CD4-positive, alpha-beta T cell (primary cell): ENCODE measurements at places on chromosomes 5 and 9.
A peak's percentile ranks its signal among the peaks of the same experiment; 100 is the strongest.

DNA sequence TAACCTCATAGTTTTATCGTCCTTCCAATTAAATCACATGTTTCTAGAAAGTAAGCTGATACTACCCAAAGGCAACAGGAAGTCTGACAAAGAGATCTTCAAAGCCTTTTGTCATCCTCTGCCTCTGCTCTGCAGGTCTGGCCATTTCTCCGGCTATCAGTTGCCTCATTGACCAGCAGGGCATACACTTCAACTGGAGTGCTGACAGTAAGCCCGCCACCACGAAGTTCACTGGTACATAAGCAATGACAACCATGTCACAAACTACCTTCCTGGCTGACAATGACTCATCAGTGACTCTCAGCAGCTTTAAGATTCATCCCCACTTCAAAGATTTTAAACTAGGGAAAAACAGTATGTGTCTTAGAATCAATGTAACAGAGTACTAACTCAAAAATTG is 20.6 kb downstream of the SPTLC1 start:
- no peak for DNase-seq

DNA sequence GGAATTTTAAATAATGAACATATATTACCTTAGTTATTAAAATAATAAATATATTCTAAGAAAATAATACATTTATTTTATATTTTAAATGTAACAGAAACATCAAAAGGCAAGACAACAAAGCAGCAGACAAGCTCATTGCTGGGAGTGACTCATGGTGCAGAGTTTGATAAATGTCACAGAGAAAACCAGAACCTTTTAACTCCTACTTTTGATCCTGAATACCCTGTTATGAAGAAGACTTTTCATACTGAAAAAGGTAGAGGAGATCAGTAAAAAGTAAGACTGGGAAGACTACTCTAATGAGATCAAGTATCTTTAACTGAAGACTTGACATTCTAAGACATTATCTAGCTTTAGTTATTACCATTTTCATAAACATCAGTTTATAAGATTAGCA is 99.0 kb upstream of the GNA14 start:
- no peak for DNase-seq

DNA sequence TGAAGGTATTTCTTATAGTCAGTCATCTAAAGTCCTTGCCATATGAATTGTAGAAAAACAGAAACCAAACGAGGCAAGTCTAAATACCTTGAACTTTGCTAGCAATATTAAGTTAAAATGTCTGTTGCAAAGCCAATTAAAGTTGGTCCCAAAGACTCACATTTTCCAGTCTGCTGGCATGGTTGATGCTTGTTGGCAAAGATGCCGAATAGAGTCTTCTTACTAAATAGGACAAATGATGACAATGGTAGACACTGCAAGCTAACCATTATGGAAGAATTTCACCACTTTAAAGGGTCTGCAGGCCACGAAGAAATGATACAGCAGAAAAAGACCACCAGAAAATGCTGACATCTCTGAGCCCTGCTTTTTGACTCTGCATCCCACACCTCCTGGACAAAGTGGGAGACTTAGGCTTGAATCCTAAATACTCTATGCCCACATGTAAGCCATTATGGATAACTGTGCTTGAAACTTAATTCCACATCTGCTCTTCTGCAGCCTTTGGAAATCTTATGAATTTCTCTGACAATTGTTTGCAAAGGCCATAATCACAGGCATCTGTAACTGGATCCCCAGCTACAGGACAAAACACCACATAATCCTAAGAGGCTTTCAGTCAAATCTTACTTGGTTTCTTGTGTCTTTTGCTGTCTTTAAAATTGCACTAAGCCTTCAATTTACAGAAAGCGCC is 61.3 kb downstream of the LHFPL2 start:
- DNase-seq: no peak

DNA sequence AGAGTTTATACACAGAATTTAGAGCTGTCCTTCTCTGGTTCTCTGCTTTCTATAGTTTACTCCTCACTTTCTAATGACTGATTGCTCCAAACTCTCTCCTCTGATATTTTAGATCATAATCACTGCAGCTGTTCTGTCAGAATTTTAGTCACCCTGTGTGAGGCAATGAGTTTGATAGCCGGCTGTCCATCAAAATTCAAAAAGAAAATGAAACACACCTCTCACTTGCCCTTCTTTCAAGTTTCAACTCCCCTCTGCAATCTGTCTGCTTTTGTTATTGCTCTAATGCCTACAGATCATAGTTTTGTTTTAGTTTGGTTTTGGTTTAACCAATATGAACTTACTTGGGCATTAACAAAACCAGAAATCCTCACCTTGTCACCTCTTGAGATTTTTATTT is 23.3 kb upstream of the ABLIM3 start:
- no peak for DNase-seq

- DNase-seq: peak; percentile 9
Observed at GRCh38 chr9:114154600-114155102, 686 bp upstream of the COL27A1 start.

DNA sequence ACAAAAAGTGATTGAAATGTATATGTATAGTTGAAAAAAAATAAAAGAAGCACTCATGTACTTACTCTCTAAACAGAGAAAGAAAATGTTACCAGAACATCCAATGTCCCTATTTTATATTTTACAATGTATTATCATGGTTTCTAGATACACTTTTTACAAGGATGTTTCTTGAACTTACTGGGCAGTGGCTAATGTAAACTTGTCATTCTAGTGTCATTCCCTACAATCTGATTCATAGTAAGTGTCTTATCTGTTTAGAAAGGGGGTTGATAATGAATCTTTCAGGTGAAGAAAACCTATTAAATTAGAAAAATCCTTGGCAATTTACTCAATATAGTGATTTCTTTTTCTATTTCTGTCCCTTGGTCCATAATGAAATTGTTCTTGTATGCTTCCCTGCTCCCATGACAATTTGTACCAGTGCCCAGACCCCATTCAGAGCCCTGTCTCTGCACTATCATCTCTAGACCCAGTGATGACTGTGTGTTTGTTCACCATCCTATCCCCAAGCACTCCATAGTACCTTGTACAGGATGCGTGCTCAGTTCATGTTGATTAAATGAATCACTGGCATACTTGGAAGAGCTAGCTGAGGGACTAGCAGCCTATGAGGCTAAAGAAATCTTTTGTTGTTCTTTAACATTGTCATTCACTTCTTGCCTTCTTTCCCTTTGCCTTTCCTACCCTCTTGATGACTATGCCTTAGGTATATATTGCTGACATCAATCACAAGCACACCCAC is 101.2 kb downstream of the HMHB1 start:
- no peak for DNase-seq

DNA sequence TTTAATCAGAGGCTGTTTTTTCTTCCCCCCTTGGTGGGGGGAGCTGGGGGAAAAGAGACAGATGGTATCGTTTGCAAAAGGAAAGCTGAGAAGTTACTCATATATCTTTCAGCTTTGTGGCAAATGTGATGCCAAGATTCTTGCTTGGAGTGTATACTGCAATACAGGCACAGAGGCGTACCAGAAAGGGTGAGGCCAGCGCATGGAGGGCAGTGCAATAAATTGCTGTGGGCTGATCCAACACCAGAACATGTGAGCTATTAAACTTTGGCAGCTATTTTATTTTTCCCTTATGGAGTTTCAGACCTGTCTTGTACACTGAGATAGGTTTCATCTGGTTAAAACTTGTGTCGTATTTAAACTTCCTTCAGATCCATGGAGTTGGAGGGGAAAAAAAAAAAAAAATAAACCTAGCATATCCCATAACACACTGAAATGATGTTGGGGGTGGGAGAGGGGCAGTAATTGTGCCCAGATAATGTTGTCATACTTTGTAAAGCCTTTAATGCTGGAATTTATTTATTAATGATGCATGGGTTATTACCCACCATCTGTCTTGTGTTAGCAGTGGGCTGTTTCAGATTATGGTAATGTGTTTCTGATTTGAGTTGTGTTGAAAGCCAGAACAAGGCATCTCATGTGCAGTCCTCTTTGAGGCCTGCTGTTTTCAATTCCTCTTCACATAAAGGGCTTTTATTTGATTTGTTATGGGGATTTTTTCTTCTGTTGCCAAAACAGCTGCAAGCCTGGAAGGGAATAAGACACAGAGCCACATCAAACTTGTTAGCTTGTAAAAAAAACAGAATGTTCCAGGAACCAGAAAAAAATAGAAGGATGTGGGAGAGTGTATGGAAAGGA is 891.3 kb downstream of the TLE1 start:
- no peak for DNase-seq

DNA sequence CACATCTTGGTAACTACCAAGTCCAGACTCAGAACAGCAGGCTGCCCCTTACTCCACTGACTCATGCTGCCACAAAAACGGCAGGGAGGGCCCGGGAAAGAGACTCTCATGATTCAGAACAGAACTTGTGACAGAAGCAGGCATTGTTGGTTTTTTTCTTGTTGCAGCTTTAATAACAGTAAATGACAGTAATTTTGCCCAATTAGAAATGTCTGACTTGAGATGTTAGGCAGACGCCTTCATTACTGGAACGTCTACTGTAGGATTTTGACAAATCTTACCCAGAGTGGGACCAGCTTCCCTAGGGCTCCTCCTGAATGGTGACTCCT is 77.9 kb downstream of the SEMA5A start:
- no peak for DNase-seq

GRCh38 chr9:121242219-121242958 is 25.6 kb upstream of the GSN start:
- DNase-seq: no peak

DNA sequence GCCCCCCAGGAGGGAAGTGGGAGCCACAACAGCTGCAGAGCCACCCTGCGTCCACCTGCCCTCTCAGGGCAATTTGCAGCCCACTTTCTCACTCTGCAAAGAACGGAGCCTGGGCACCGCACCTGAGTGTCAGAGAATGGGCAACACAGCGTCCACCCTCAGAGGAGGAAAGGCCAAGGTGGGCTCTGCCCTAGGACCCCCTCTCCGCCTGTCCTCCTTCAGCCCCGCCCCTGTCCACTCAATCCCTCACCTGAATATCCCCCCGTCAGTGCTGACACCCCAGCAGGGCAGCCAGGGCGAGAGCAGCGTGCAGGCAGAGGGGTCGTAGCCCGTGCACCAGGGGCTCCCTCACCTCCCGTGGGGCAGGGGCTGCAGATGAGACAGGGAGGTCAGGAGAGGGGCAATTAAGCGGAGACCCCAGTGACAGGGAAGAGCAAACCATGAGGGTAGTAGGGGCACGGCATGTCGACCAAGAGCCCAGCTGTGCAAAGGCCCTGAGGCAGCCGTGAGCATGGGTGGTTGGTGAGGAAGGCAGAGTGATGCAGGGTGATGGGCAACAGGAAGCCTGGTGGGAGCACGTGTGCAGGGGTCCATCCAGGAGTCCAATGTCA is 140.3 kb downstream of the OLFM1 start:
- DNase-seq: no peak

GRCh38 chr9:70340572-70340971 is 73.9 kb downstream of the KLF9 start:
- peak; percentile 42 for DNase-seq

DNA sequence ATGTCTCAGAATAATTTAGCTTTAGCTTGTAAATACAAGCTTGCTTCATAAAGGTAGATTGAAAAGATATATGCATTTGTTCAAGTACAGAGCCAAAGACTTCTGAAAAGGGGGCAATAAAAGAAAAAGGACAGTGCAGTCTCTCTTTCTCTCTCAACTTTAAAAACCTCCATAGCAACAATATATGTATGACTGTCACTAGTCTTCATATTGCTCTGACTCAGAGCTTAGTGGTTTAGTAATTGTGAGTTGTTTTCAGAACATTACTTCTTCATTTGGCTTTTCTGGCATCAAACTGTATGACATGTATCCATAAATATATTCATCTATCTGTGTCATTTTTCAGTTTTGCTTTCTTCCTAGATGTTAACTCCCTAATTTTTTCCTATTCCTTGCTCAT is 194.6 kb upstream of the KIF2A start:
- DNase-seq: no peak

- DNase-seq: no peak
Observed at GRCh38 chr9:70829591-70830265, 291.7 kb downstream of the TRPM3 start.

DNA sequence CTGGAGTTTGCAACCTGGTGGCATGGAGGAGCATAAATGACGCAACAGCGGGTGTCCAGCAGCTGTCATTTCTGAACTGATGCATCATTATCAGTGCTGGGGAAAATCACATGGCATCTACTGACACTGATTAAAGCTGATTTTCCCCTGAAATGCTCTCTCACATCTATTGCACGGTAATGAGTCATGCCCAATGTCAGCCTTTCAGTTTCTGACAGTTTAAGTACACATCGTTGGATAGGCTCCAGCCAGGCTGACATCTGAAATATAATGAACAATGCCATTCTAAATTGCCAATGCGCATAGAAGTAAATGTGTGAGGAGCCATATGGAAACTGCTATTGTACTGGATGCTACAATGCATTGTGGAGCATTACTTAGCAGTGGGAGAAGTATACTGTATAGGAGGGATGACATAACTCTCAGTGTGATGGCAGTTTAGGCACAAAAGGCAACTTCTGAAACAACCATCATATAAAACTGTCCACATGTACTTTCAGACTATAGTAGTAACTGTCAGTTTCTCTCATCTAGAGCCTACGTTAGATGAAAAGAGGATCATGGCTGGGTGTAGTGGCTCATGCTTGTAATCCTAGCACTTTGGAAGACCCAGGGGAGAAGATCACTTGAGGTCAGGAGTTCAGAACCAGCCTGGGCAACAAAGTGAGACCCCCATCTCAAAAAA is 389.3 kb upstream of the DMAC1 start:
- no peak for DNase-seq

DNA sequence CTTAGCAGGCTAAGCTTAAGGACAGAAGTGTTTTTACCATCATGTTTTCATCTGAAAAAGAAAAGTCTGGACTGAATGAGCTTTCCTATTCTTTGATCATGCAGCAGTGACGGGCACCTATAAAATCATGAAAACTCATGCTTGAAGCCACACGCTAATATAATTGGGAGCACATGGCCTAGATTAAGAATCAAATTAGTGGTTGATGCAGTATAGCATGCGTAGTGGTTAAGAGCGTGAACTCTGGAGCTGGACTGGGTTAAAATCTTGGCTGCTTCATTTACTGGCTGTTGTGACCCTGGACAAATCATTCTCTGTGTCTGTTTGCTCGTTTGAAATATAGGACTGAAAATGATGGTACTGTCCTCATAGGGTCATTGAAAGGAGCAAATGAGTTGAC is 49.9 kb upstream of the IL13 start:
- no peak for DNase-seq

- no peak for DNase-seq
Observed at GRCh38 chr5:35863159-35863558, 6.5 kb downstream of the IL7R start.

- no peak for DNase-seq
Observed at GRCh38 chr9:20634895-20635294, 12.6 kb upstream of the MLLT3 start.

GRCh38 chr9:26346942-26347477 is 545.6 kb downstream of the CAAP1 start:
- no peak for DNase-seq

- no peak for DNase-seq
Observed at GRCh38 chr5:148739524-148739923, 85.2 kb upstream of the HTR4 start.

DNA sequence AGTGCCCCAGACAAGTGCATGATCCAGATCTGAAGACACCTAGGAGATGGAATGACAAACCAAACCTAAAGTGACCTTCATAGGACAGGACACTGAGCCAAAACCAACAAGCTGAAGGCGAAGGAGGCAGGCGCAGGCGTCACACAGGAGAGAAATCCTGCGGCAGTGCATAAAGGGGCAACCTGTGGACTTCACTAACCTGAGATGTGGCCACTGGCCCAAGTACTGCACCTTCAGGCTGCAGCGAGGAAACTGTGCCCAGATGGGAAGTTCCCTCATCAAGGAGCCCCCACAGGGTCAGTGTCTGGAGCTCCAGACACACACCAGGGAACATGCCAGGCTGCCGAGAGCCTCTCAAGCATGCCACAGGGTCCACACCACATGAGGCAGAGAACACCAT is 3.7 kb downstream of the IPPK start:
- DNase-seq: no peak
